Effector CD4-positive, alpha-beta T cell (primary cell): ENCODE measurements at places on chromosomes 5 and 9.

- no peak for DNase-seq
Observed at GRCh38 chr5:128287740-128288139, 204.2 kb downstream of the SLC12A2 start.

GRCh38 chr9:126854734-126855133 is 5.7 kb upstream of the ZBTB34 start:
- DNase-seq = no peak

DNA sequence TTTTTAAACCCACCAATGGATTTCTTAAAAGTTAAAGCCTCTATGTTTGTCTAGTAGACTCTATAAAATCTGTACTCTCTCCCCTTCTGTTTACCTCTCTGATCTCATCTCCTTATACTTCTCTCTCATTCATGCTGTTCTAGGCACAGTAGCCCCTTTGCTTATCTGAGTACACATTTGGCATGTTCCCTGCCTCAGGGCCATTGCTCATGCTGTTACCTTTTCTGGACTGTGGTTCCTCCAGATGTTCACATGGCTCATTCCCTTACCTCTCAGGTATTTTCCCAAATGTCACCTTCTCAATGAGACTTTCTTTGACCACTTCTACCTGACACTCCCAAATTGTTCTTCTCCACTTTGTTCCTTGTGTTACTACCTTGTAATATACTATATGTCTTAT is 176.1 kb downstream of the CWC27 start:
- DNase-seq = no peak

- DNase-seq = no peak
Observed at GRCh38 chr9:134484479-134484878, 157.1 kb upstream of the COL5A1 start.

- DNase-seq = no peak
Observed at GRCh38 chr5:111649516-111649915, 107.5 kb downstream of the NREP start.

DNA sequence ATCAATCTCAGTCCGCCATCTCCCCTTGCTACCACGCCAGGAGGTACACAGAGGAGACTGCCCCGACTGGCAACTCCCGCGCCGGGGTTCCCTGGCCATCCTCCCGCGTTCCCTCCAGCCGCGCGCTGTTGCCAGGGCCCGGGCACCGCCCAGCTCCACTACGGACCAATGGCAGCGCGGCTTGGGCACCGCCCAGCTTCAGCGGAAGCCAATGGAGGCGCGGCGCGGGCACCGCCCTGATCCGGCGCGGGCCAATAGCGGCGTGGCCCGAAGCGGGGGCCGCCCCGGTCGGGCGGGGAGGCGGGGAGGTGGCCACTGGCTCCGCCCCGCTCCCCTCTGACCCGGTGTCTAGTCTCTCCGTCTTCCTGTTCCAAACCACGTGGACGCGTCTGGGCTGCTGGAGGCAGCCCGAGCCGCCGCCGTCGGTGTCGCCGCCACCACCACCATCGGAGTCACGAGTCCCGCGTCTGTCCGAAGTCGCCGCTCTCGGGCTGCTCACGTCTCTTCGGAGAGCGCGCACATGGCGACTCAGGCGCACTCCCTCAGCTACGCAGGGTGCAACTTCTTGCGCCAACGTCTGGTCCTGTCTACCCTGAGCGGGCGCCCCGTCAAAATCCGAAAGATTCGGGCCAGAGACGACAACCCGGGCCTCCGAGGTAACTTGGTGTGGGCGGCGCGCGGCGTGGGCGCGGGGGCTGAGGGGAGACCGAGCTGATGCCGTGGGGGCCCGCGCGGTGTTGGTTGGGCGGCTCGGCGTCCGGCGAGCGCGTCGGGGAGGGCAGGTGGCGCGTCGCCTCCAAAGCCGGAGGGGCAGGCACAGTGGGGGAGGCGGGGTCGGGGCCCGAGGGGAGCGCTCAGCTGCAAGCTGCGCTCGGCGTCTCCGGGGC is at the start of gene RCL1:
Gene RCL1, plus strand, starts transcription at position 373 of the 887 bp plus-strand sequence. Its CDS starts 148 bp downstream, at position 521.
- peak; percentile 95 for DNase-seq
